ENCODE measurements at places on chromosomes 11 and 22. TPM values are rescaled to one million over a fixed set of nuclear protein-coding genes. Genes with fewer than 3 reads are reported as not detected.

The MOV10L1 gene
- not detected for total RNA-seq

The IGSF9B gene
- 279 TPM for total RNA-seq

DNA sequence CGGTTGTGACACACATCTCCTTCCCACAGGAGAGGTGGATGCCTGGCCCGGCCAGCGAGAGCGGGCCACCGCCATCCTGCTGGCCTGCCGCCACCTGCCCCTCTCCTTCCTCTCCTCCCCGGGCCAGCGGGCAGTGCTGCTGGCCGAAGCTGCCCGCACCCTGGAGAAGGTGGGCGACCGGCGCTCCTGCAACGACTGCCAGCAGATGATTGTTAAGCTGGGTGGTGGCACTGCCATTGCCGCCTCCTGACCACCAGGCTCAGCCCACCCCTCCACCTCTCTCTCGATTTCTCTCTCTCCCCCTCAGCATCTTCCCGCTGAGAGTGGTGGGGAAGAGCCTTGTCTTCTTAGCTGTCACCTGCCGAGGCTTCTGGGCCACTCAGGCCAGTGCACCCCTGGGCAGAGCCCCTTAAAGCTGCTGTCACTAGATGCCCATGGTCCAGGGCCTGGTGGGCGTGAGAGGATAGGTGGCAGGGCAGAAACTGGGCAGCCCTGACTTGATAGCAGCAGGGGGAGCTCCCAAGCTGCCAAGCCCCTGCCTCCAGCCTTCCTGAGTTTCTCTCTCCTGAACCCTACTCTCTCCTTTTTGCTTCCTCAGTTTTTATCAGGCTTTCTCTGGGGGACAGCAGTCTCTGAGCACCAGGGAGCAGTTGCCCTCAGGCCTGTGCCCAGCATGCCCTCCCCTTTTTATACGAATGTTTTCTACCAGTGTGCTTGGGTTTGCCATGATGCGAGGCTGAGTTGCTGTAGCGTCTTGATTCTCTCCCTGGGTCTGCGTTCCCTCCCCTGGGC is 9.3 kb downstream of the SHISA8 start:
- ATAC-seq = no peak

- no peak for ATAC-seq
Measured at GRCh38 chr22:33931406-33931805, 11.1 kb upstream of the LARGE1 start.
